Left ventricle myocardium superior (tissue), 1 donor: ENCODE measurements at places on chromosomes 4 and X. TPM values are rescaled to one million over a fixed set of nuclear protein-coding genes. Genes with fewer than 3 reads are reported as not detected.

The DGAT2L6 gene
- total RNA-seq: not detected

The NEUROG2 gene
- total RNA-seq: not detected

The ARHGEF38 gene
- not detected for total RNA-seq

The USP17L22 gene
- not detected for total RNA-seq

The ZNF157 gene
- not detected for total RNA-seq
